Activated CD4-positive, alpha-beta T cell treated with anti-CD3 and anti-CD28 coated beads, Interleukin-2, Interleukin-4, amounts not matched to agents 100 ng/mL and 50 ng/mL, durations not matched to agents 16 hours and 8 hours (primary cell): ENCODE measurements at places on chromosomes 5 and 9.

- no peak for DNase-seq
Observed at GRCh38 chr9:127452691-127453090, 1.4 kb downstream of the LRSAM1 start.

DNA sequence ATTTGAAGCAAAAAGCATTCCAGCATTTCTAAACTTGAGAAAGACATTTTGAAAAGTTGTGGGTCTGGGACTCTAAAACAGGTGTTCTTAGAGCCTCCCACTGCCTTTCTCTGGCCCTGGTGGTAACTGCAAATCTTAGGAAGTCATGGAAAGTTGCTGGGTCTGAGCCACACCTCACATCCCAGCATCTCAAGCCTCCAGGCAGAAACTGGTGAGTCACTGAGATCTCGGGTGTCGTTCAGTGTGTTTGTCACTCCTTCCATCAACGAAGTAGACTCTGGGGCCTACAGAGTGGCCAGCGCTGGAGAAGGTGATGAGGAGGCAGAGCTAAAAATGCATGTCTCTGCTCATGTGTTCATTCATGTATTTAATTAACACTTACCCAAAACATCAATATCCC lies 59.6 kb upstream of the C5orf58 start:
- no peak for DNase-seq

DNA sequence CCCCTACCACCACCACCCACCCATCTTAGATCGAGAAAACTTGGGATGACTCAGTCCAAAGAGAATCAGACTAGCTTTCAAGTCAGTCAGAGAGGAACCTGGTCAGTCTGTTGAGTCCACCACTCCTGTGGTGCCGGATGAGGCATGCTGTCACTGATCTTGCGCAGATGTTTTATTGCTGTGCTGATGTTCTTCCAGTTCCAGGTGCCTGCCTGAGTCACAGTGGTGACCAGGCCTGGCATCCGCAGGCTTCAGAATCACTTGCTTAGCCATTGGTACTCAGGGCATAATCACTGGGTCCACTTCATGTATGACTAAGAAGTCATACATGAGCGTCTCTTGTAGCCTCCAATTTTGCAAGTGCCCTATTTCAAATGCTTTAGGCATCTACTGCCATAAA lies 114.1 kb downstream of the MUSK start:
- DNase-seq = no peak

GRCh38 chr5:135135530-135136226 lies 101.7 kb upstream of the PITX1 start:
- DNase-seq = no peak

- no peak for DNase-seq
Observed at GRCh38 chr9:71891557-71892189, 19.3 kb downstream of the ABHD17B start.

GRCh38 chr9:123425261-123425821 lies 69.3 kb downstream of the CRB2 start:
- no peak for DNase-seq

DNA sequence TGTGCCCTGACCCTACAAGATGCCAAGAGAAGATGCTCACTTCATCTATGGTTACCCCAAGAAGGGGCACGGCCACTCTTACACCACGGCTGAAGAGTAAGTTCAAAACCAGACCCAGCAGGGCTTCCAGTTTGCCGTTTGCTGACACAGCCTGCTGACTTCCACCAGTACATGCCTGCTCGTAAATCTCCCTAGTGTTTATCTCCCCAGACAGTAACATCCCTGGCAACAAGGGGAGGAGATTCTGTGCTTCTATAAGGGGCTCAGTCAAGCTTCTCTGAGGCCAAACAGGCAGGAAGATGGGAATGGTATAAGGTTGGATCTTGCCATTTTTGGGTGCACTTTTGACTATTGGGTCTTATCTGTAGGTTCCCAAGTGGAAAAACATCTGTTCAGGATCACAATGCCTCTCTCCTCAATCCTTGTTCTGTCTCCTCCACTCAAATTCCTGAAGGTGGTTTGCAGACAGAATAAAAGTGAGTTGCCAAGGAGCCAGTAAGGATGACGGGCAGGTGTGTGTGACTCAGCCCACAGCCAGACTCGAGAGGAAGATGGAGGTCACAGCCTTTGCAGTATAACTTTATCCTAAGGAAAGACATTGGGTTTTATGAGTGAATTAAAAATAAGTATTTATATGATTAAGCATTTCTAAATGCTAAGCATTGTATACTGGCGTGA lies 1.9 kb downstream of the MLANA start:
- DNase-seq = no peak
